Ecto neural progenitor cell (in vitro differentiated cells): ENCODE measurements at places on chromosomes 3 and 15.

- no peak for DNase-seq
Observed at GRCh38 chr15:52438047-52438446, 90.6 kb downstream of the MYO5A start.

DNA sequence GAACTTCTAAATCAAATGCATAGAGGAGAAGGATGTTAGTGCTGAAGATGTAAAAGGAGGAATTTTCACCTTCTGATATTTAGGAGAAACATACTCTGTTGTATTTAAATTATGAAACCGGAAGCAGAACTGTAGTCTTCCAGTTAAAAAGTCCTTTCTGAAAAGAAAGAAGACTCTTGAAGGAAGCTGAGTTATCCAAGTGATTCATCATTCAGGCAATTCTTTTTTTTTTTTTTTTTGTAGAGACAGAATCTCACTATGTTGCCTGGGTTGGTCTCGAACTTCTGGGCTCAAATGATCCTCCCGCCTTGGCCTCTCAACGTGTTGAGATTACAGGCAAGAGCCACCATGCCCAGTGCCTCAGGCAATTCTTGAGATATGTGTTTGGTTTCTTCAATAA lies 424.8 kb upstream of the TPM1 start:
- DNase-seq = no peak

DNA sequence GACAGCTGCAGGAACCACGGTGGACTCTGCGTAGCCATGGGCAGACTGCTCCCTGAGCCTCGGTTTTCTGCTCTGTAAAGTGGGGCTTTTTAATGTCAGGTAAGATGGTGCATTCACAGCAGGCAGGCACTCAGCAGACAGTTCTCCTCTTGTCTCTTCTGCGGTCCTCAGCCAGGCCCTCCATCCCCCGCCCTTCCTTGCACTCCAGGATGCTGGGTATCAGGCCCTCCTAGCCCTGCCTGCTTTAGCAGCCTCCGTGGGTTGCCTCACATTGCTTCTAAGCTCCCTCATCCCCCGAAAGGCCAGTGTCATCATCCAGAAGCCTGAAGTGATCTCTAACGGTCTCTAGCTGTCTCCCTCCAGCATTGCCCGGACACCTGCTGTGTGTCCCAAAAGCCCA lies 115.7 kb downstream of the WNT7A start:
- no peak for DNase-seq

- no peak for DNase-seq
Observed at GRCh38 chr3:120646771-120647432, 35.1 kb downstream of the HGD start.
